ENCODE measurements at places on chromosomes 11 and 22.

DNA sequence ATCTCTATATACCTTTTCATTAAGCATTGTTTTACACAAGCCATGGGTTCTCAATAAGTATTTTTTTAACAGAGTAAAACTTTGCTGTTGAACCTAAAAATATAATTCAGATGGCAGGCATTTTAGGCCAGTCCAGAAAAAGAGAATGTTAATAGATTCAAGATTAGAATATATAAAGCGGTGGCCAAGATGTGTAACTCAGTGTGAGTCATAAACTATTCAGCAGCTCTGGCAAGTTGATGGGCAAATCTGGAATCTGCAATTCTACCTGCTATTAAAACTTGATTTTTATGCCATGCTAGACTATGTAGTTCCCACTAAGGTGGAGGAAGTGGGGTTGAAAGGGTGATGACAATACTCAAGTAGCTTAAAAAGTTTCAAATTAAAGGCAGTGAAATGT lies 45.4 kb downstream of the CASP12 start:
- DNase-seq: no peak

DNA sequence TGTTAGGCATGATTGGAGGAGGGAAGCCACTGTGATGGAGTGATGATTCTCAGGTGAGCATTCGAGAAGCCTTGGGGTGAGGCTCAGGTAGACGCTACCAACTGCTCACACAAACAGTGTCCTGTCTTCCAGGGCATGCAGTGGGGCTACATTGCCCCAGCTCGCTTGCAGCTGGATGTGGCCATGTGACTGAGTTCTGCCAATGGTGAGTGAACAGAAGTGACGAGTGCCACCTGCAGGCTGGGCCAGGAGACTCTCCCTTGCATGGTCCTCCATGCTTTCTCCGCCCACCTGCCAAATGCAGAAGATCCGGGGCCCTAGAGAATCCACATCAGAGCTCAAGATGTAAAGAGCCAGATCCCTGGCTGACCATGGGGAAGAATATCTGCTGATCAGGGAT lies 195.9 kb downstream of the BCR start:
- no peak for DNase-seq

GRCh38 chr11:94738746-94739145 lies 29.4 kb upstream of the AMOTL1 start:
- DNase-seq: no peak

- DNase-seq: no peak
Observed at GRCh38 chr11:97895572-97895971, 1125.2 kb upstream of the CNTN5 start.

DNA sequence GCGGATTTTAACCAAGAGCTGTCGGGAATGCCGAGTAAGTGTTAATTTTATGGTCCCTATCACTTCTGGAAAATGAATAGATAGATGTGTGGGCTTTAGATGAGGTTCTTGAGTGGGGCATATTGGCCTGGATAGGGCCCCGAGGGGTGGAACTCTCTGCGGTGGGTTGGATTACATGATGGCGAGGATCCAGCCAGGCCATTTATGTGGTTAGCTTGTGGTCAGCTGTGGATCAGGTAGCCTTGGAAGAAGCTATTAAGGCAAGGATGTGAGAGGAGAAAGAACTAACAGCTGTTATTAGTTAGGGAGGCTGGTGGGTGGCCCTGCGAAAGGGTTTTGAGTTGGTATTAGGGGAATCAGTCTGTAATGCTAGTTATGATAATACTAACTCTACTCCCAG lies 268.4 kb downstream of the NELL1 start:
- no peak for DNase-seq

- DNase-seq: no peak
Observed at GRCh38 chr11:119416606-119417580, 6.1 kb downstream of the THY1 start.

DNA sequence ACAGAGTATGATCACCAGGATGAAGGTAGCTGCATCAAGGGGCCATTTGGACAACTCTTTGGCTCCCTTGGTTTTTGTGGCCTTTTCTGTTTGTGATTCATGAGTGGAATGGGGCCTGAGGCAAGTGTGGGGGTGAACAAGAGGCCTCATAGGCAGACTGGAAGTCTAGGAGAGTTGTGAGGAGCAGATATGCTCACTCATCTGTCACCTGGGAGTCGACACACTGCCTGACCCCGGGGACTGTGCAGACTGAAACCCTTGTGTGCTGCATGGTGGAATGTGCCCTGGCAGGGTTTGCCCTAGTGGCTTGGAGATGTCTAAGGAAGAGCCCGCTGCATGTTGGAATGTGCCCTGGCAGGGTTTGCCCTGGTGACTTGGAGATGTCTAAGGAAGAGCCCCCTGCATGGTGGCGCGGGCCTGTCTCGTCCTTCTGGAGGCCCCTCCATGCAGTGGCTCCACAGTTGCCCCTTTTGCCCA lies 60.0 kb downstream of the MED15 start:
- peak; percentile 51 for DNase-seq

- no peak for DNase-seq
Observed at GRCh38 chr11:87712802-87713202, 462.4 kb downstream of the RAB38 start.

DNA sequence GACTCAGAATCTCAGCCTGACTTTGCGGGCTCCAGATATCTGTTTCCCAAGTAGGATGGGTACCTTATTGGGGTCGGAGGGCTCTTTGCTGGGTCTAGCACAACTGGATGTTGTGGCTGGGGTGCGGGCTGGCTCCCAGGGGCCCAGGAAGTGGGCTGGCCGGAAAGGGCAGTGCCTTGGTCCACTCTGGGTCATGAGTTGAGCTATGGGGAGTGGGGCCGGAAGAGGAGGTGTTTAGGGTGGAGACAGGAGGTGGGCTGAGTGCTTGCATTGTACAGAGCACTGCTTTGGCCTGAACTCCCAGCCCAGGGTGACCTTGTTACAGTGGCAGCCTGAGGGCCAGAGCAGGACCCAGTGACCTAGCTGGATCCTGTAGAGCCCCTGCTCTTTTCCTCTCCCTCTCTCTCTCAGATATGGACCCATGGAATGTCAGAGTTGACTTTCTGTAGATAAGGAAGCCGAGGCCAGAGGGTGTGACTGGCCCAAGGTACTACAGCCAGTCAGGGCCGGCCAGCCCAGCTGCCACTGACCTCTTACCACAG lies 13.2 kb downstream of the PHLDB1 start:
- DNase-seq: no peak

GRCh38 chr11:122918734-122919133 lies 36.2 kb downstream of the JHY start:
- no peak for DNase-seq

DNA sequence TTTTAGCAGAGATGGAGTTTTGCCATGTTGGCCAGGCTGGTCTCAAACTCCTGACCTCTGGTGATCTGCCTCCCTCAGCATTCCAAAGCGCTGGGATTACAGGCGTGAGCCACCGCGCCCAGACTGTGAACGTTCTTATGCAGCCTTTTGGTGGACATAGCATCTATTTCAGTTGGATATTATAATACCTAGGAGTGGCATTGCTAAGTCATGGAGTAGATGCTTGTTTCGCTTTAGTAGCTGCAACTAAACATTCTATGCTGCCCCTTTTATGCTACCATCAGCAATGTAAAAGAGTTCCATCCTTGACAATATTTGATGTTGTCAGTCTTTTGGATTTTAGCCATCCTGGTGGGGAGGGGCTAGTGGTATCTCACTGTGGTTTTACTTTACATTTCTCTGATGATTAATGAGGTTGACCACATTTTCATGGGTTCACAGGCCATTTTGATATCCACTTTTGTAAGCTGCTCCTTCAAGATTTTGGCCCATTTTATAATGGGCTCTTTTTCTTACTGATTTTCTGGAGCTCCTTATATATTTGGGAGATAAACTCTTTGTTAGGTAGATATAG lies 16.5 kb upstream of the APOBEC3A start:
- no peak for DNase-seq

DNA sequence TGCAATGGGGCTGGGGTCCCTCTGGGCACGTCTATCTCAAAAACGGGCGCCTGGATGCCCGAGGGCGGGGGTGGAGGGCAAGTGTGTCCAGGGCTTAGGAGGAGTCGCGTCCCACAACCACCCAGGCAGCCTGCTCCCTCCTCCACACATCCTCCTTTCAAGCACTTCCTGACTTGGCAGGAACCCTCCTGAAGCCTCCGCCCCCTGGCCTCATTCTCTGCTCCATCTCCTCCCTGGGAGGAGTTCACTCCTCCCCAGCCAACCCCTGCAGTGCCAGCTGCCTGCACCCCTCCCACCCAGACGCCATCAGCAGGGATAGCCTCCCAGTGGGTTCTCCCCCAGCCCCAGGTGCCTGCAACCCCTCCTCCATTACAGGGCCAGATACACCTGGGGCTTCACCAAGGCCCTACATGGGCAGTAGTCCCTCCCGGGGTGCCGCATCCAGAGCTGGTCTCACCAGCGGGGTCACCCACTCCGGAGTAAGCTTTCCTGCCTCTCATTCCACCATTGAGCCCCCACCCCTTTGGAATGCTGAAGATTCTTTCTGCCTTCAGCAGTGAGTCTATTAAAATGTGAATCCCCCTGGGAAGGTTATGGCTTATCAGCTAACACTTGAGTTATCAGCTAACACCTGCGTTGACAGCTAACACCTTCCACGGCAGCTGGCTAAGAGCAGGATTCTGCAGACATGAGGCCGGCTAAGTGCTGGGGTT lies 24.4 kb downstream of the RTN4R start:
- DNase-seq: peak; percentile 53

DNA sequence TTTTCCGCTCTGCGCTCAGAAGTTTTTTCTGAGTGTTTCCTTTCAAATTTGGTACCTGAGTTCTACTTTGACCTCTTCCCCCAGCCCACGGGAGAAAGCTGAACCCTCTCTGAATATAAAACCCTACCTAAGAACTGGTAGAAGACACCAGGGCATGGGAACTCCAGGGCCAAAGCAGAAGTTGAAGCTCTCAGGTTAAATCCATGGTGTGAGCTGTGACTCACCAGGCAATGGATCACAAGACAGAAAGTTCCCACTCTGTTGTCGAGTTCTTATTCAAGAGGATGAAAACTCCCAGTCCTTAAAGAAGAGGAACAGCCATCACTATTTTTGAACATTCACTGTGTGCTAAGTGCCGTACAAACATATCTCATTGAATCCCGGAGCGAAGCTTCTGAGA lies 8.9 kb downstream of the TMEM218 start:
- no peak for DNase-seq

DNA sequence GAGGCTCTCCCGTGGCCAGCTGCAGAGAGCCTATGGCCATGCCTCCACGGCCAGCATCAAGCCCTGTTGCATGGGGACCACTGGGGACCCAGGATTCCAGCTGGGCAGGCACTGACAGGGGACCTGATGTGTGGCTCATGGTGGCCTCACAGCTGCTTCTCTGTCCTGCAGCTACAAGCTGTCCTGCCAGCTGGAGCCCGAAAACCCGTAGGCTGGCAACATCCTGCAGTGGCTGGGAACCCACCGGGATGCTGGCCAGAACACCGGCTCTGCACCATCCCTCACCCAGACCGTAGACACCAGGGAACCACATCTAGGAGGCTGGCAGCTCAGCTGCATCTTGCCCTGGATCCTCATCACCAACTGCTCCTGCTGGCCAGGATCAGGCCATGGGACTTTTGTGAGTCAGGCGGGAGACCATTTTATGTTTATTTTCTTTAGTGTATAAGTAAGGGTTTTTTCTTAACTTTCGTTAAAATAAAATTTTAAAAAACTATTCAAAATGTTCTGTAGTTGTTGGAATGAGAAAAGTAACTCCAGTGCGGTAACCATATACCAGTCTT lies 7.9 kb downstream of the RGL4 start:
- DNase-seq: no peak

- DNase-seq: no peak
Observed at GRCh38 chr22:23240639-23241389, 60.5 kb downstream of the BCR start.

DNA sequence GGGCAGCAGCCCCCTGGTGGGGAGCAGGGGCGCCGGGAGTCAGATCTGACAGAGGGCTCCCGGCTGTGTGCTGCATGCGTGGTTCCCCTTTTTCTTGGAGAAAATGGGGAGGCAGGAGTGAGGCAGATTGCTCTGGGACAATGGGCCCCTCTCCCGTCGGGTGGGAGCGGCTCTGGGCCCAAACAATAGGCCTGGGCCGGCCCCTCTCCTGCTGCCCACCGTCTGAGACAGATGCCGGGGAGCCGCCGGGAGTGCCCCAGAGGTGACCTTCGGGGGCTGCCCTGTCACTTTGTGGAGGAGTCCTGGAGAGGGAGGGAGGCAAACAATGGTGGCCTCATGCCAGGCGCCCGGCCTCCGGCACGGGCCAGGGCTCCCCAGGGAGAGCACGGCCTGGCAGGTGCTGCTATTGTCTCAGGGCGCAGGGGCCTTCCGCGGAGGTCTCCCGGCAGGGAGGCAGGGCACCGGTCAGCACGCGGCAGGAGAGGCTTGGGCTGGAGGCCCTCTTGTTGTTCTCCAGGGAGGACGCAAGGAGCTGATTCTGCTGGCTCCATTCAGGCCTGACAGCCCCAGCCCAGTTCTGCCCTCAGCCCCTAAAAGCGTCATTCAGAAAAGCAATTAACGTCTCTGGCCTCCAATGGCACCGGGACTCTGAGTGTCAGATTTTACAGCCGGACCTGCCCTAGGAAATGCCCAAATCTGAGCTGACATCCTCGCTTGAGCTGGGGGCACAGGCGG lies 44.8 kb downstream of the SMIM38 start:
- DNase-seq: no peak

GRCh38 chr22:45997077-45997776 lies 20.3 kb upstream of the WNT7B start:
- peak; percentile 50 for DNase-seq

GRCh38 chr11:47391077-47391583 lies 12.8 kb upstream of the SPI1 start:
- no peak for DNase-seq

DNA sequence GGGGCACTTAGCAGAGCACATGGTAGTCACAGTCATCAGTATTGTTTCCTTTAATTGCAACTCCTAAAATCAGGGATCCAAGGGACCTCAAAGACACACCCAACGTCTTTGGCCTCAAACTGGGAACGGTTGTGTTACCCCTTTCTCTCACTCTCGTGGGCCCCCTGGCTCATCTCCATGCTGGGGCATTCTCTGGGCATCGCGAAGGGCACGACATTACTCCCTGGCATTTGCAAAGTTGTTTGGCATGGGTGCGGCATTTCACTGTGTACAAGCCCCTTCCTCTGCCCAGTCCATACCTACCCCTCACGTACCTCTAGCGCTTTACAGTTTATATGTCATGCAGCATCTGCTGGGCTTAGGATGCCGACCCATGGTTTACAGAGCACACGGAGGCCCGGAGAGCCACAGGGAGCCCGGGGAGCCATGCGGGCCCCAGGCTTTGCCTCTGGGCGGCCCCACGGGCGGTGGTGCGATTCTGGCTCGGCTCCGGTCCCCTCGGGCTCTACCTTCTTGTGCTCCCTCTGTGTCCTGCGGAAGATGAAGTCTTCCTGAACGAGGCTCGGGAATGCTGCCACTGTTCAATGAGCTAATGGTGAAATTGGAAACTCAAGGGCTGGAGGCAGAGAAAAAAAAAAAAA lies 21.9 kb upstream of the CACNG2 start:
- DNase-seq: no peak

Data from RWPE1 (cell line).